ENCODE measurements at places on chromosomes 1 and 21. TPM values are rescaled to one million over a fixed set of nuclear protein-coding genes. Genes with fewer than 3 reads are reported as not detected.

ANKRD65 gene
- total RNA-seq = 35.2 TPM

S100A5 gene
- not detected for total RNA-seq

PLOD1 gene
- total RNA-seq = 114 TPM

DNA sequence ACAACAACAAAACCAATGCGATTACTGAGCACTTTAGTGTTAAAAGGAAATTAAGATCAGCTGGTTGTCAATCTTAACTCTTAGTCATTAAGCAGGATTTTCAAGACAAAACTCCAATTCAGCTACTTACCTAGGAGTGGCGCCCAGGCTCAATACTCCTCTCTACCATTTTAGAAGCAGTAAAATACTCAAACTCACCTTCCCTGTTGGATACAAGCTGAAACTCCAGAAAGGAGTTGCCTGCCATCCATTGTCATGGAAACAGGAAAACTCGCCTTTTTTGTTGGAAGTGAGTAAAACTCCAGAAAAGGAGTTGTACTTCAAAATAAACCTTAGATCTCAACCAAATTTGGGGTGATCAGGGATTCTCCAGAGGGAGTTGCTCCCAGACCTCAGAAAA is 127.0 kb upstream of the F3 start:
- no peak for DNase-seq

DNA sequence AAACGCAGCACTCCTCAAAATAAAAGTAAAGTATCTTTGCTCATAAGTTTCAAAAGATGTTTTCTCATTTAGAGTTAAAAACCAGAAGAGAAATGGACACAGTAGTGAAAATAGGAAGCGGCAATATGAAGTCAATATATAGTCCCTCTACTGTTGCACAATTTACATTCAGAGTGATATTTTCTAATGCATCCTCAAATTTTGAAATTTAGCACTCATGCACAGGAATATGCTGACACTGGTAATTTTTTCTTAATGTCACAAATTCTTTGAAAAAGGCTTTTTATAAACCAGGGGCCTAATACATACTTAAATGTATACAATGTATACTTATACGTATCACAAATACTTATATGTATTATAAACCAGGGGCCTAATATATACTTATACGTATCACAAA is 19.5 kb downstream of the ST7L start:
- DNase-seq = no peak

DNA sequence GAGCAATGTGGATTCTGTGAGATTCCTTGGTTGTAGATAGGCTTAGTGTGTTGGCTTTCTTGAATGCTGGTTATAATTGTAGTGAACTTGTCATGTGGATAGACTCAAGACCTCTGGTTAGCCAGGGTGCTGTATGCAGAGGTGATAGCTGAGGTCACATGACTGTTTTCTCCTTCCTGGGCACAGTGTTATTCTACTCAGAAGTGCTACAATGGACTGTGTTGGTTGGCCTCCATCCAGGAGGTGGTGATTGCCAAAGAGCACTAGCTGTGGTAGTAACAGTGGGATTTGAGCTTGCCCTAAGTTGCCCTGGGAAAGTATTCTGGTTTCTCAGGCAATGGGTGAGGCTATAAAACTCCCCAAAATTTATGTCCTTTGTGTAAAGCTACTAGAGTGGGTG is 71.6 kb downstream of the SH3BGR start:
- DNase-seq = no peak

- DNase-seq = no peak
Measured at GRCh38 chr1:4149831-4150230, 249.8 kb upstream of the C1orf174 start.

DNA sequence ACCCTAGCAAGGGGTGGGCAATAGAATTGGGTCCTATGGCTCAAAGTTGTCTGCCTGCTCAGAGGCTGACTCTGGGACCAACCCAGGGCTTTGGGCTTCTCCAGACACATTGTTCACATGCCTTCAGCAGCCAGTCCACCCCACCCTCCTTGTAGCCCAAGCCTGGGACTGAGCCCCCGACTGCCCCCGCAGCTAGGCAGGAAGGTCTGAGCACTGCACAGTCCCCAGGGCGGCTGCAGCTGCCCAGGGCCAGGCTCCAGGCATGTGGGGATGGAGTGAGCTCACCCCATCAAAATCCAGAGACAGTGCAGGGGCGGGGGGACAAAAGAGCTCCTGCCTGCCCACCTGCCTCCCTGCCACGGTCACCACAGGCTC is 35.6 kb downstream of the HSPG2 start:
- no peak for DNase-seq

DNA sequence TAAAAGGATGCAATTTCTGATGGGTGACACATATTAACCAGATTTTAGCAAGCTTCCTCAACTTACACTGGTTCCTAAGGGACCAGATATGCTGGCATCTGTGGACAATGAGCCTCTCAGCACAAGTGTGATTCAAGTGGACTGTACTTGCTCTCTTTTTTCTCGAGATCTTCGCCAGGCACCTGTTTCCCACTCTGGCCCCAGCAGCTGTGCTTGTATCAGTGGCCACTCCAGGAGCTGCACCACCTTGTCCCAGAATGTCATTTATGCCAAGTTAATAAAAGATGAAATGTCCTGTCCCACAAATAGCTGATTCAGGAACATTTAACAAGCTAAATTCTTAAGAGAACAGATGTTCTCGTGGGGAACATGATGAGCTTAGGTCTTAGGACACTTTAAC is 14.6 kb downstream of the C1orf198 start:
- no peak for DNase-seq

GRCh38 chr1:154329152-154329521 is 3.8 kb downstream of the ATP8B2 start:
- DNase-seq = no peak

DNA sequence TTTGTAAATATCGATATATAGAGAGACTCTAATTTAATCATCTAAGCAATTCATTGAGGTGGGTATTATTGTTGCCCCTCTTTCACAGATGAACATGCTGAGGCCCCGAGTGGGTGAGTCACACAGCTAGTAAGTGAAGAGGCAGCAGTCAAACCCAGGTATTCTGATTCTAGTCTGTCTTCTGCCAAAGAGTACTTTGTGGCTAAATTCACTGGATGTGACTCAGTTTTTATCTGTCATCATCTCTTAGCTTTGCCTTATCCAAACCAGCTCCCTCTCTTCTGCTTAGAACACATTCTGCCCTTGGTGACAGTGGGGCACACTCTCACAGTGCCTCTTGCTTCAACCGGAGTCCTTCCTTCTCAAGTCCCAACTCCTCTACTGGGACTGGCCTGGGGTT is 11.5 kb downstream of the FCRL5 start:
- no peak for DNase-seq

Data from left lung (tissue), 14 donors.